Mesothelial cell of epicardium (in vitro differentiated cells): ENCODE measurements at places on chromosomes 6 and 20.

DNA sequence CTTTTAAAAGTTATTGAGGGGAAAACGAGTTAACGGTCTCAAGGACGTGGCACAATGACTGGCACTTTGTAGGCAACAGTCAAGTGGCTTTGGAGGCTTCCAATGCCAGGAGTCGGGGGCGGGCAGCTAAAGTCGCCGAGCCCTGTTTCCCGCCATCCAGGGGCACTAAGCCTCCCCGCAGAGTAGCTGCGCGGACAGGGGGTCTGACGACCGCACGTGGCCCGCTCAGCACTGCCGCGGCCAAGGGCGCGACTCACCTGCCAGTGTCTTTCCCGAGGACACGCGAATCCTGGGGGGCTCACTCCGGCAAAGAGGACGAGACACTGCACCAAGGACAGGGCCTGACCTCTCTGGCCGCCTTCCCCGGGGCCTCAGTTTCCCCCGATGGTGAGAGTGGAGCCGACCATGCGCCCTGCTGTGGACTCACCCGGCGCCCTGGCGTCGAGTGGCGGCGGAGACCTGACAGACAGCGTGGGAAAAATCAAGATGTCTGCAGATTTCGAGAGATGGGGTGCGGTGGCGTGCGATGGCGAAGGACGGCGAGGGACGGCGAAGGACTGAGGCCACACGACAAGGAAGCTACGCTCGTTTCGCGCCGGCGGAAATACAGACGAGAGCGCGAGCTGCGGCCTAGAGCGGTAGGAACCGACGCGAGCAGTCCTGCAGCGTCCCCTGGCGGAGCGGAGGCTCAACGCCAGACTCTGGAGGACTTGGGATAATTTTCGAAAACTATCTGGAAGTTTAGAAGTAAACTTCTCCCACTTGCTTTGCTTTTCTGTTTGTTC is at the start of gene SNHG17:
Gene SNHG17, minus strand, starts transcription at position 559 of the 785 bp plus-strand sequence.
- peak; percentile 86 for DNase-seq

DNA sequence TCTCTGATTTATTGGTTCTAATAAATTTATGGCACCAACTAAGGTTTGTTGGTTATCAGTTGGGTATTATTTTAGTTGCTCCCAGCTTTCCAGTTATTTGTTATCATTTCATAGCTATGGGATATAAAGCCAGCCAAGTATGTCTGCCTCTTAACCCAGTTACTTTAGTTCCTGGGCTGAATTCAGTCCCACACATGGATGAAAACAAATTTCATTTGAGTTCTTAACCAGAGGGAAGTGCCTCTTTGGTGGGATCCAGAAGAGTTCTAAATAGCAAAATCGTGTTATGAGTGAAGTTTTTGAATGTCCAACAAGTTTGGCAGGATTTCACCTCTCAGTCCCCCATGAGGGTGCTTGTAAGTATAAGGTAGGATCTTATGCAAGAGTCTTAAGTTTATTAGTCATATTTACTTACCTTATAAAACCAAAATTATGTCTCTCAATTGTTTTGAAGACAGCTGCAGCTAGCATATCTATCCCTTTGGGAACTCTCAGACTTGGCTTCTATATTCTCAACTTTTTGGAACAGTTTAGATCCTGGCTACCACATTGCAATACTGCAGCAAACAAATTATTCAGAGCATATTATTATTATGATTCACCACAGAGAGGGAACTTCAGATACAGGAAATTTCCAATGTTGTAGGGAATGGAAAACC is 683.6 kb downstream of the BCKDHB start:
- no peak for DNase-seq

DNA sequence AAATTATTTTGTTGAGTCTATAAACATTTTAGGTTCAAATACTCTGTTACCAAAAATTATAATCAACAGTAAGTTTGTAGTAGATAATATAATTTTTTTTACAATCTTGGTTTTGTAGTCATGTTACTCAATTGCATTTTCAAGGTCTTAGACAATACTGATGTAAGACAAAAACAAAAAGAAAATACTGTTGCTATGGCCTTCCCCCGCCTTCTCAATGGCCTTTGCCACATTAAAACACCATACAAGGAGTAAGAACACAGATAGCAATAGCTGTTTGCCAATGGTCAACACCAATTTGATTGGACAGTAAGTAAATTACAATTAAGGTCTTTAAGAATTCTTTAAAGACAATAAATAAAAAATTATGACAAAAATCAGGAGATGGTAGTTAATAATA is 450.2 kb downstream of the CDC5L start:
- no peak for DNase-seq

DNA sequence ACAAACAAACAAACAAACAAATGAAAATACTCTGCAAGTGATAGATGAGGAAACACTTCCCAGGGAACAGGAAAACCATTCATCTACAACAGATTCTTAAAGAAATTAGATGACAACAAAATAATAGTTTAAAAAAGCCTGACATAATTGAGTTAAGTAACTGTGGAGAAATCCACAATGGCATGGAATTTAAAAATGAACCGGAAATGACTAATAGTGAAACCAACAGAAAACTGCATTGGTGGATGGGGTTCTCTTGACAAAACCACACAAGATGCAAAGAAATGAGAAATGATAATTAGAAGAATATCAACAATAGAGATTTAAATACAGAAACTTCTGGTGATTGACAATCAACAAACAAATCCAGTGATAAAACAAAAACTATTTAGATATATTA is 785.6 kb downstream of the QKI start:
- DNase-seq = no peak

DNA sequence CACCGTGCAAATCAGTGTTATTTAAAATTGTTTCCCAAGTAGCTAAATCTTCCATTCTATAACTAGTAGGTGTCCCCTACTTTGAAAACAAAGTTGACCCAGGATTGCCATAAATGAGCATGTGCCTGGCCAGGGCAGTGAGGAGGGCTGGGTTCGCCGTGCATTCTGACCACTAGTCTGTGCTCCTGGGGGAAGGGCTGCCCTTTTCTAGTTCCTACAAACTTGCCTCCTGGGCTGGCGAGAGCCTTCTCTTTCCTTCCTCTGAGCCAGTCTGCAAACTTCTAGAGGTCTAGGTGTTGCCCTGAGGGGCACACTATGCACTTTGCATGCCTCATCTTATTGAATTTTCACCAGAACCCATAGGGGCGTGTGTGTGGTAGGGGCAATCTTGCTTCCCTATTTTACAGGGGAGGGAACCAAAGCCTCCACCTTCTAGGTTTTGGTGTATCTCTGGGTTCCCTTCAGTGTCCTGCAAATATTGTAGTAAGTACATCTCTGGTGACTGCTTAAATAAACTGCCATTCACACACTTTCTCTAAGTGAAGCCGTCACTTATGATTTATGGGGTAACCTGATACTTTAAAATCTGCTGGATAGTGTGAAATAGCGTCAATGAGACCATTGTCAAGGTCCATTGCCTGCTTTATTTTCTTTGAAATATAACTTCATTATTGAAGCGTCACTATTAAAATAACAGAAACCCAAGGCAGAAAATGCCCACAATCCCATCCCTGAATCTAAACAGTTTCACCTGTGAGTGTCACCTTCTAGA is 42.2 kb downstream of the CDH26 start:
- no peak for DNase-seq

GRCh38 chr6:51490101-51490500 is 597.3 kb downstream of the PKHD1 start:
- no peak for DNase-seq

- no peak for DNase-seq
These were observed 109.9 kb upstream of the TIAM2 start for GRCh38 chr6:154885214-154885613.

GRCh38 chr20:57321142-57321541 is 8.5 kb upstream of the SPO11 start:
- DNase-seq = no peak

GRCh38 chr6:6712449-6713403 is 124.2 kb downstream of the LY86 start:
- DNase-seq = no peak

DNA sequence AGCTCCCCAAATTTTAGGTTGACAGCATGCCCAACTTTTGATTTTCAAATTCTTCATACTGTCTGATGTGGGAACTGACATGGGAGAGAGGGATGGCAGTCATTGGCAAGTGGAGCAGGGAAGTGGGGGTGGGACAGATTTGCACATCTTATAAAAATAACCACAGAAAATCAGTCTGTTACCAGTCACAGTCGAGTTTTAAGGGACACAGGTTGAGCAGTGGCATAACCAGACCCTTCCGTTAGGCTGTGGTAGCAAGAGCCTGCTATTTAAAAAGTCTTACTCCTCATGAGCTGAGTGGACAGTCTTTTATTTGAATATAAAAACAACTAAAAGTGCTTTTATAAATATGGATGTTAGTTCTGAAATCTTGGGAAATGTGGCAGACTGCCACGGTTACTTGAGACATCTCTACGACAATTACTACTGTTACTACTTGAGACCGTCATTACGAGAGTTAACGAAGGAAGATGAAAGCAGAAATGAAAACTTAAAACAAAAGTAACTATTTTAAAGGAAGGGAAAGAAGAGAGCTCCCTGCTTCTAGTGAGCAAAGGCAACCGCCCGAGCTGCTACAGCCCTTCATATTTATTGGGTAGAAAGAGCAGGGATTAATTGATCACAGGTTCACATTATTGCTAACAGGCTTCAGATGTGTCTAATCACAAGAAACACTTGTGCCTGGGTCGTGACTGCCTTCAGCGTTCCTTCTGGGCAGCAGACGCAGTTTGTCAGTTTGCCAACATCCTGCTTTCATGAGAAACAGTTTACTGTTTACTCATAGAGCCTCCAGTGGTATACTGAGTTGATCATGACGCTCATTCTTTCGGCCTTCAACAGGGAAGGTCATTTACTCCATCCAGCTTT is 71.3 kb downstream of the EFHC1 start:
- no peak for DNase-seq

DNA sequence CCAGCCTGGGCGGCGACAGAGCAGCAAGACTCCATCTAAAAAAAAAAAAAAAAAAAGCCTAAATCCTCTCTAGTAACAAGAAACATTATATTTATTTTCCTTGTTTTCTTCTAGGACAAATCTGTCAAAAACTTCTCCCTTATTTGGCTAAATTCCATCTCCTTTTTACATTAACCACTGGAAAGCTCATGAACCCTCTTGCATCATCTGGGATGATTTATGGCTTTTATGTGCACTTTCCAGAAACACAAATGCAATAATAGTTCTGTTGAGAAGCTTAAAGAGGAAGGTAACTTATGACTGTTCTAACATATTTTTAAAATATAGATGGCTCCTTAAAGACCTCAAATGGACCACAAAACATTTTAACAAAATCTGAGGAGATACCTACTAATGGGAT is 526.1 kb upstream of the SPTLC3 start:
- no peak for DNase-seq

DNA sequence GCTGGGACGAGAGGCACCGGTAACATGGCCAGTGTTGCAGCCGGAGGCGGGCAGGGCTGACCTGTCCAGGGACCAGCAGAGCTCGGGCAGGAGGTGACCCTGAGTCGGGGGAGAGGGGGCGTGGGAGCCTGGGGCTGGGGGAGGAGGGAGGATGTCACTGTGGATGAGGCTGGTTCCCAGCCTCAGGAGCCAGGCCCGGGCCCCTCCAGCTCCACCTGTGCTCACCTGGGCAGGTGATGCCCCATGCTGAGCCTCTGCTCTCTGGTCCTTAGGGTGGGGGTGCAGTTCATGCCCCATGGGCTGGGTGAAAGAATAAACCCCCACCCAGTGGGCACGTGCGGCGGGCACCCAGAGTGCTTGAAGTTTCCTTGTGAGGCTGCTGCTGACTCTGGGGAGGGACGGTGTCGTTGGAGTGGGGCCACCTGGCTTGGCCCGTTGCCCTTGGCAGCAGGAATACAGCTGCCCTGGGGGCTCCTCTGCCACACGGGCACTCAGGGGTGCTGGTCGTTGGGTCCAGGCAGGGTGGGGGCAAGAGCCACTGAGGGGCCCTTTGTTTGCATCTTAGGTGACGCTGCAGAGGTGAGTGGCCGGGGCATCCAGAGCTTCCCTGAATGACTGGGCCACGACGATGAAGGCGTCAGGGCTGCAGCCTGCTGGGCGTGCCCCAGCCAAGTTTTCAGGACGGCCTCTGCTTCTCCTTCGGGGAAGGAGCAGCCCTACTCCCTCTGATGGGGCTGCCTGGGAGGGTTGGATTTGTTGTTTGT is 24.7 kb upstream of the BHLHE23 start:
- DNase-seq = no peak

DNA sequence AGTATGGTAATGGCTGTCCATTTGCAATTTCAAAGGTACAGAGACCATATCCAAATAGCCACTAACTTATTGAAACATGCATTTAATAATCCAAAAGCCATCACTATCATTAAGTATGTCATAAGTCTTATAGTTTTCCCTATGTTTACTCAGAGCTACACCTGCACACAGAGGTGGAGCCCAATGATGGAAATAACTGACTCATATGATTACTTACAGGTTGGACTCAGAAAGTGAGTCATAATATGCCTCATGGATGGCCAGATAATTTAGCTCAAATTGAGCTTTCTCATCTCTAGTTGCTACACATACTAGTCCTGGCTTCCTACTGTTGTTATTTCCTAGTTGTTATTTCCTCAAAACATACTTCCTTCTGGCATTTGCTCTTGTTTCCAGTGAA is 104.4 kb upstream of the KHDRBS2 start:
- no peak for DNase-seq

GRCh38 chr6:24205020-24205492 is 79.0 kb downstream of the NRSN1 start:
- DNase-seq = no peak

DNA sequence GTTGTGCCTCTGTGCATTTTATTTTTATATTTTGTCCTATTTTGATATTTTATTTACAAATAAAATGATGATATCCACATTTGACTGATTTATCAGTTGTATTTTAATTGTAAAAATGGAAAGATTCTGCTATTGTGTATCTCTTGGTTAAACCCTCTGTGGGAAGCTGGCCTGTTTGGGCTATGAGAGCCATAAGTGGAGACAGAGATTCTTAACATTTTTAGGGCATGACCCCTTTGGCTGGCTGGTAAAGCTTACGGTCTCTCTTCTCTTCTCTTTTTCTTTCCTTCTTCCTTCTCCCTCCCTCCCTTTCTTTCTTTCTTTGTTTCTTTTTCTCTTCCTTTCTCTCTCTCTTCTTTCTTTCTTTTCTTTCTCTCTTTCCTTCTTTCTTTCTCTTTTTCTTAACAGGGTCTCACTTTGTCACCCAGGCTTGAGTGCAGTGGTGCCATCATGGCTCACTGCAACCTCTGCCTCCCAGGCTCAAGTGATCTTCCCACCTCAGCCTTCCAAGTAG is 172.3 kb upstream of the CDYL start:
- no peak for DNase-seq

GRCh38 chr6:149896491-149896890 is 1.4 kb downstream of the RAET1E start:
- no peak for DNase-seq

DNA sequence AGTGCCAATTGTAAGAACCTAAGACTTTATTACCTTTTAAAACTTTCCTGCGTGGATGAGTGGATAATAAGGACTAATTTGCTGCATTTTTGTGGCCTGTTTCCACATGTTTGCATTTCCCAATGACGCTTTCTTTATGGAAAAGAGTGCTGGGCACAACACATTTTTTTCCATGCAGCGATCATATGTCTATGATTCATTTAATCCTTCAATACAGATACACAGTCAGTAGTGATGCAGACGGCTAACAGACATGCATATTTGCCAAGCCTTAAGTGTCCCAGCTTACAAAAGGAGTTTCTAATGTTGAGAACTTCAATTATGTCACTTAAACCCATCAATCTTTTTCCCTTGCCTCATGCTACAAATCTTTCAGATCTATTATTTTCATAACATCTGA is 239.8 kb upstream of the PREP start:
- DNase-seq = no peak

- no peak for DNase-seq
These were observed 26.0 kb downstream of the ZC3H12D start for GRCh38 chr6:149458806-149459205.

GRCh38 chr6:142443532-142443931 is 141.7 kb downstream of the ADGRG6 start:
- DNase-seq = no peak
